ENCODE measurements at places on chromosomes 12 and 14.

GRCh38 chr14:29802211-29802610, 125.4 kb downstream of the PRKD1 start:
- DNase-seq = no peak

DNA sequence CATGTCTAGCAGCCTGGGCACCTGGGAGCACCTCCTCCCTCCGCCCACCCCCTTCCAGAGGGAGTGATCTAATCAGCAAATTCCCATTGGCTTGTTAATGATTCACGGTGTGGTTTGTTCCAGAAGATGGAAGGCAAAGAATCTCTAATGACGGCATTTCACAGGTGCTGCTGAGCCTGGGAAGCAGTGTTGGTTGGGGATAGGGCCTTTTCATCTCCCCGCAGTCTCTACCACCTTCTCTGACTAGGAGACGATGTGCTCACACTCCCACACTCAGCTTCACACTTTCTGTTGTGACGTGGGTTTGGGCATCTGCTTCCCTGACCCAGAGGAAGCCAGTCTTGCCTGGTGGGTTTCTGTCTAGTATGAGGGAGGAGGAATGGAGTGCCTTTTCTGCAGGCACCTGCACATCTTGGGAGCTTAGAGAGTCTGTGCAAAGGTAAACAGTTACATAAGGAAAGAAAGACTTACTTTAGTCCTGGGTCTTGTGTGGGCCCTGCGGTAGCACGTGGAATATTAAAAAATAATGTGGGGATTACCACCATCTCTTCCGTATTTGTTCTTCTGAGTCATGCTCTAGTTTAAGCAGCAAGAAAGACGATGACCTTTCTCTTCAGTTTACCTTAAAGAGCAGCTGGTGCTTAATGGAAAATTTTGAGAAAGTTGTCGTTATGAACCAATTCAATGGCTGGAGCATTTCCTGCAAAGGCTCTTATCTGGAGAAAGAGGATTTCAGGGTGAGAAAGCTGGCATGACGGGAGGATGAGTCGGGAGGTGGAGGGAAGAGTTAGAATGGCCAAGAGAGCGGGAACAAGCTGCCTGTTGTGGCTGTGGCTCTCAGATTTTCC, 70.6 kb upstream of the ARHGAP5 start:
- no peak for DNase-seq

- no peak for DNase-seq
Measured at GRCh38 chr12:32688786-32689185, 9.7 kb downstream of the DNM1L start.

DNA sequence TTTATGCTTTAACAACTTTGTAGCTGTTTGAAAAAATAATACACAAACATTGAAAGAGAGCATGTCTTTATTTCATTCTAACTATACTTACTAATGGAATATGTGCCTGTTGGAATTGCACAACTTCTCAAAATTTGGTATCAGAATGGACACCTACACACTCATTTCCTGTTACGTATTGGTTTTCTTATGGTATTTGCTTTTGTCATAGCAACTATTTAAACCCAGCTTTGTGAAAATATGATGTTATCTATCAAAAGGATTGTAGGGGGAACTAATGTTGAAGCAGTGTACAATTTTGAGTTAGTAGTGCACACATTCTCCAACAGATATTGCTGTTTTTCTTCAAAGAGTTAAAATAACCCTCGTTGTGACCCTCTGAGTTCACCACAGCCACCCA, 52.6 kb downstream of the RBMS2 start:
- DNase-seq = no peak

GRCh38 chr14:37874429-37875109, 279.1 kb downstream of the TTC6 start:
- DNase-seq = no peak

- no peak for DNase-seq
Measured at GRCh38 chr14:81474148-81474492, 59.5 kb downstream of the SEL1L start.

DNA sequence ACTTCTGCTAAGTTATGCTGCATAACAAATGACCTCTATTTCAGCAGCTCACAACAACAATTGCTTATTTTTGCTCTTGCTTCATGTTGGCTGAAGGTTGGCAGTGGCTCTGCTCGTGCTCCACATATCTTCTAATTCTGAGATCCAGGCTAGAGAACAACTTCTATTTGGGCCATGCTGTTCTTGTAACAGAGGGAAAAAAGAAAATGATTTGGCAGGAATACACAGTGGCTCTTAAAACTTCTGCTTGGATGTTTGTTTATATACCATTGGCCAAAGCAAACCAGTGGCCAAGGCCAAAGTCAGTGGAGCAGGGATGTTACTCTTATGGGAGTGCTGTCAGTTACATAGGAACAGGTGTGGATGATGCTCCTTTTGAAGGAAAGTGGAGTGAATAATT, 32.1 kb downstream of the GPHN start:
- DNase-seq = no peak

DNA sequence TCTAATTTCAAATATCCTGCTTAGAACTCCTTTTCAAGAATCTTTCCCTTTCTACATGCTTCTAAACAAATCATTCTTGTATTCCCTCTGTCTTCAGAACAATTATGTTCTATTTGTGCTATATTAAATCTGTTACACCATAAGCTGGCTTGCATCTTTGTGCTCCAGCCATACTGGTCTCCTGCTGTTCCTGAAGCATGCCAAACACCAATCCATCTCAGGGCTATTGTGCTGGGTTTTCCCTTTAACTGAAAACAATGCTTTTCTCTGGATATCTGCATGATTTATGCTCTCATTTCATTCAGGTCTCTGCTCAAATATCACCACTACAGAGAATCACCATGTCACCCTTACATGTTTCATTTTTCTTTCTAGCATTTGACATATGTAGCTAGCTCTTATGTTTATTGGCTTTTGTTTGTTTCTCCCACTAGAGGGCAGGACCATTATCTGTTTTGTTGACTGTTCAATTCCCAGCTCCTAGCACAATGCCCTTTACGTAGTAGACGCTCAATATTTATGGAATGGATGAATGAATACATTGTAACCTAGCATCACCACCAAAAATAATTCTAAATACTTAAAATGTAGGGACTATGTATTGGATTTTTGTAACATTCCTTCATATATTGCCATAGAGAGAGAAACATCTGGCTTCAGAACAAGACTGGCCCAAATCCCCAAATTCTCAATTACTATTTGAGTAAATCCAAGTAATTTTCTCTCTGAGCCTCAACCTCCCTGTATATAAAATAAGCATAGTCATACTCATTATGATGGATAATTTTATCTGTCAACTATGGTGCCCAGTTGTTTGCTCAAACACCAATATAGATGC, 302.0 kb upstream of the SYT1 start:
- no peak for DNase-seq

DNA sequence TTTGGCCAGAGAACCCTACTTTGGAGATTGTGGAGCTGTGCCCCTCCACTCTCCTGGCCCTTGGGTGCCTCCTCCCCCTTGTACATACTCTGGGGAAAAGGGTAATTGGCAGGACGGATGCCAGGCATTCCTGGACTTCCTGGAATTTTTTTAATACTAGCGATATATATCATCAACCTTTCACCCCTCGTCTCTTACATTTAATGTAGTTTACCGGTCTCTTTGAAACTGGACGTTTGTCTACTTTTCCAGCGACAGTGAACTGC, 767 bp upstream of the CRY1 start:
- DNase-seq = no peak

GRCh38 chr12:538731-539539, 79.2 kb downstream of the B4GALNT3 start:
- no peak for DNase-seq

- no peak for DNase-seq
Measured at GRCh38 chr14:72599579-72600470, 294.1 kb downstream of the DPF3 start.

- no peak for DNase-seq
Measured at GRCh38 chr12:47739297-47739696, 14.0 kb upstream of the ENDOU start.

DNA sequence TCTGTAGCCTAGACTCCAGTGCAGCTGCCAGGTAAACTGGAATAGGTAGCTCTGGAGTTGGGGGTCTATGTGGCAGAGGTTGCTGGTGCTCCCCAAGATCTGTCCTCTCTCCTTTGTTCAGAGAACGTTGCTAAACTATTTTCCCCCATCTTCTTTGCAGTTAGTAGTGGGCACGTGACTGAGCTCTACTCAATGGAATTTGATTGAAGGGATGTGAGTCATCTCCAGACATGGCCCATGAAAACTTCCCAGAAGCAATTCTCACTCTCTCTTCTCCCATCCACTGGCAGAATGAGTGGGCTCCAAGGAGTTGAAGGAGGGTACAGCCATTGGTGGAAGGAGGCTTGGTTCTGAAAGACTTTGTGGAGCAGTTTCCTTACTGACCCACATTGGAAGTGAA, 44.0 kb downstream of the PAH start:
- no peak for DNase-seq

- DNase-seq = no peak
Measured at GRCh38 chr14:95939335-95939734, 62.7 kb downstream of the TUNAR start.

- DNase-seq = no peak
Measured at GRCh38 chr14:90398841-90399540, 2.2 kb downstream of the CALM1 start.

GRCh38 chr12:112105891-112106290, 2.7 kb downstream of the NAA25 start:
- DNase-seq = no peak
